ENCODE measurements at places on chromosomes 7 and 10.

- DNase-seq = no peak
These were observed 42.9 kb downstream of the SH3PXD2A start for GRCh38 chr10:103812432-103812831.

DNA sequence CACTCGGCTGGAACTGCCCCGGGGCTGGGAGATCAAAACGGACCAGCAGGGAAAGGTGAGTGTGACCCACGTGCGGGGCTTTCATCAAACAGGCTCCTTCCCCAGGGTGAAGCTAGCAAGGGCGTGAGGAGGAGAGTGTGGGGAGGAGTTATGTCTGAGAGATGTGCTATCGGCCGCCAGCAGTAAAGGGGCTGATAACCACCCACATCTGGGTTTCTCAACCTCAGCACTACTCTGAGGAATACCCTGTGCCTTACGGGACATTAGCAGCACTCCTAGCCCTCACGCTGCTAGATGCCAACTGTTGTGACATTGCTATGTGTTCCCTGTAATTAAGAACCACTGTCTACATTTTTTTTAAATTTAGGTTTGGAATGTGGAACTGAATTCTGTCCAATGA is 113.9 kb upstream of the STK17A start:
- DNase-seq = no peak

GRCh38 chr7:92614660-92615174 is 24.5 kb upstream of the FAM133B start:
- no peak for DNase-seq

GRCh38 chr7:55526329-55526728 is 46.0 kb downstream of the VOPP1 start:
- no peak for DNase-seq

GRCh38 chr10:124715439-124715838 is 28.7 kb downstream of the FAM53B start:
- no peak for DNase-seq

- peak; percentile 87 for DNase-seq
These were observed 3.1 kb downstream of the ADIRF start for GRCh38 chr10:86971232-86971991.

Data from M059J (cell line).